ENCODE measurements at places on chromosomes 6 and 20. TPM values are rescaled to one million over a fixed set of nuclear protein-coding genes. Genes with fewer than 3 reads are reported as not detected.

Gene LRFN2
- 0.11 TPM for total RNA-seq

Gene POU3F2
- total RNA-seq: 0.16 TPM

Gene OR2J3
- not detected for total RNA-seq

- DNase-seq: no peak
Observed at GRCh38 chr6:158660333-158660754, 10.5 kb downstream of the SYTL3 start.

- DNase-seq: no peak
Observed at GRCh38 chr6:4133941-4134838, 1.2 kb downstream of the ECI2 start.

DNA sequence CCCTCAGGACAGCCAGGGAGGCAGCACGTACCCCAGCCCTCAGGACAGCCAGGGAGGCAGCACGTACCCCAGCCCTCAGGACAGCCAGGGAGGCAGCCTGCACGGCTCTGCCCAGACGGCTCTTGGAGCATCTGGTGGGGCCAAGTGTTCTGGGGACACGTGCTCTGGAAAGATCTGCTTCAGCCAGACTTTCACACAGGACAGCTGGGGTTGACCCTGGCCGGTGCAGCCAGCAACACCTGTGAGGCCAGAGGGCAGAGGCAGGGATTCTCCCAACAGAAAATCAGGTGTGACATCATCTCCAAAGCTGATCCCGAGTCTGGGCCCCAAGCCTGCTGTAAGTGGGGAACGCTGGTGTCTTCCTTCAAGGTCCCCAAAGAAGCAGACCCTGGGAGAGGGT is 55.5 kb upstream of the SLCO4A1 start:
- no peak for DNase-seq
